ENCODE measurements at places on chromosomes 7 and 10. TPM values are rescaled to one million over a fixed set of nuclear protein-coding genes. Genes with fewer than 3 reads are reported as not detected.

- no peaks in the 10 kb centered on the region for H3K4me1 ChIP-seq
- no peak overlapping the region for H3K27ac ChIP-seq
- no peak overlapping the region for H3K4me3 ChIP-seq
- no peaks in the 10 kb centered on the region for H3K27me3 ChIP-seq
Observed at GRCh38 chr7:67487316-67487715, 490.7 kb downstream of the TYW1 start.

DNA sequence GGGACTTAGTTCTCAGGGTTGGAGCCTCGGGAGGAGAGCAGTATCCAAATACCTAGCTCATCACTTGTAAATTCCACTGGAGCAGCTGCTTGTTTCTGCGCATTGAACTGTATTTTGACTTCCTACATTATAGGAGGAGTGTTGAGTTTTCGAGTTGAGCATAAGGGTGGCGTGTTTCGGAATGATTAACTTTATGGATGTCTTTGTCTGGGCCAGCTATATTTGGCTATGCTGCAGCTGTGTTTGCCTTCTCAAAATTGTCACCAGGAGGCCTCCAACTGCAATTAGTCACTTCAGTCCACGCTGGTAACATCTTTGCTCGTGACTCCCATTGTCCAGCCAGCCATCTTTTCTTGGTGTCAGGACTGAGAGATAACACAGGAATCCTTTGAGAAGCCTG lies 9.1 kb downstream of the CELF2 start:
- H3K4me1 ChIP-seq = no peaks in the 10 kb centered on the region
- peaks cover 15% of the 10 kb centered on the region for H3K27me3 ChIP-seq
- no peak for DNase-seq
- H3K27ac ChIP-seq = no peak overlapping the region
- H3K36me3 ChIP-seq = peaks cover 2% of the 10 kb centered on the region

GRCh38 chr10:94785211-94785610 lies 22.7 kb downstream of the CYP2C19 start:
- no peak overlapping the region for H3K4me3 ChIP-seq
- no peaks in the 10 kb centered on the region for H3K36me3 ChIP-seq
- no peaks in the 10 kb centered on the region for H3K27me3 ChIP-seq
- no peak overlapping the region for H3K27ac ChIP-seq
- H3K4me1 ChIP-seq = no peaks in the 10 kb centered on the region

PWWP2B gene
- 9.3 TPM for total RNA-seq

Measured in activated CD4-positive, alpha-beta T cell treated with anti-CD3 and anti-CD28 coated beads, Interleukin-2, amount 10 ng/mL, durations not matched to agents 7 days and 5 days (primary cell).